ENCODE measurements at places on chromosomes 7 and 10.

DNA sequence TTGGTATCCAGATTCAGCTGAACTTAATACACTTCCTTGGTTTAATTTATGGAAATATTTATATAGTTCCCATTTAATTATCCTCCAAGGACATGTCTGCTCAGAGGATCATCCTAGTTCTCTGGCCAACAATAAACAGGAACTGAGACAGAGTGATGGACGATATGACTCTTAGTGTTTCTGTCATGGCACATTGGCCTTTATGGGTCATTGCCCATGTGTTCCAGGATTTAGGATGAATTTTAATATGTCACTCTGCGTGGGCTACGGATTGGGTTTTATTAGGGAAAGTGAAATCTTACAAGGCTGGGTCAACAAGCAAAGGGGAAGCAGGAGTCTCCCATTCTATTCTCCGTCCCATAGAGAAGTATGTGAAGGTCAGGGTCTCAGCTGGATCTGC, 18.8 kb upstream of the TNPO3 start:
- no peak for DNase-seq

DNA sequence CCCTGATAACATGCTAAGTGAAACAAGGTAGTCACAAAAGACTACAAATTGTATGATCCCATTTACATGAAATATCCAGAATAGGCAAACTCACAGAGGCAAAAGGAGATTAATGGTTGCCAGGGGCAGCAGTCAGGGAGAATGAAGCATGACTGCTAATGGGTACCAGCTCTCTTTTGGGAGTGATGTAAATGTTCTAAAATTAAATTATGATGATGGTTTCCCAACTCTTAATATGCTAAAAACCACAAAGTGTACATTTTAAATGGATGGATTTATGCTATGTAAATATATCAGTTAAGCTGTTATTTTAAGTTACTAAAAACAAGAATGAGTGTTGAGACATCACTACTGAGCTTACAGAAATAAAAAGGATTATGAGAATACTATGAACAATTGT, 12.6 kb downstream of the CYP51A1 start:
- no peak for DNase-seq

- no peak for DNase-seq
Observed at GRCh38 chr7:1591876-1592275, 22.0 kb upstream of the PSMG3 start.

GRCh38 chr7:141076377-141076776, 2.5 kb downstream of the TMEM178B start:
- DNase-seq: no peak

DNA sequence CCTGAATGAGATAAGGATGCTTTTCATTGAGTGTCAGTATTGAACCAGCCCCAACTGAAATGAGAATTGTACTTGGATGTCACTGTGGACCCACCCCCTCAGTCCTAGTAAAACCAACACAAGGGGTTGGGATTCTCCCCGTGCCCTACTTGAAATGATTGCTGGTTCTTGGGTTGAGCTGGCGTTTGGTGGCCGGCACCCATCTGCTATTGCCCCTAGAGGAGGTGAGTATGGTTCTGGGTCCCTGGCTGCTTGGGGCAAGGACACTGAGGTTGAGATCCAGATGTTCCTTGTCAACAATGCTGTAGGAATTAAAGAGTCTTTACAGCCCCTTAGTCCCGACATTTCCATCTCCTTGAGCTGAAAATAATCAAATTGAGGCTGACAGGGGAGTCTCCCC, 170.0 kb upstream of the ZNF32 start:
- DNase-seq: no peak

DNA sequence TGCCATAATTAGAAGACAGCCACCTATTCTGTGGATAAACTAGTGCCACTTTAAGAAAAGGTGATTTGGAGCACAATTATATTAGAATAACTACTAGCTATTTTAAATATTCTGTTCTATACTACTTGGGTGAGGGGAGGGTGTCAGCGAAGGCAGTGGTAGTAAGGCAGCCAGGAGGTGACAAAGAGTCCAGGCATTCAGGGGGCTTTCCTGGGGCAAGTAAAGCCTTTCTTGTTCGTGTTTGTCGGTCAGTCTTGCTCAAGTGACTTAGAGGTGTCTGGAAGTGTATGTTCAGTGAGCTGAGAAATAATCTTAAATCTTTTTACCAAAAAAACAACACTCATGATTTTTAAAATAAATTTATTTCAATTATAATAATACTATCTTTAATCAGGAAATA, 34.4 kb downstream of the ADD3 start:
- no peak for DNase-seq

GRCh38 chr10:118007773-118008172, 39.0 kb downstream of the RAB11FIP2 start:
- DNase-seq: no peak

DNA sequence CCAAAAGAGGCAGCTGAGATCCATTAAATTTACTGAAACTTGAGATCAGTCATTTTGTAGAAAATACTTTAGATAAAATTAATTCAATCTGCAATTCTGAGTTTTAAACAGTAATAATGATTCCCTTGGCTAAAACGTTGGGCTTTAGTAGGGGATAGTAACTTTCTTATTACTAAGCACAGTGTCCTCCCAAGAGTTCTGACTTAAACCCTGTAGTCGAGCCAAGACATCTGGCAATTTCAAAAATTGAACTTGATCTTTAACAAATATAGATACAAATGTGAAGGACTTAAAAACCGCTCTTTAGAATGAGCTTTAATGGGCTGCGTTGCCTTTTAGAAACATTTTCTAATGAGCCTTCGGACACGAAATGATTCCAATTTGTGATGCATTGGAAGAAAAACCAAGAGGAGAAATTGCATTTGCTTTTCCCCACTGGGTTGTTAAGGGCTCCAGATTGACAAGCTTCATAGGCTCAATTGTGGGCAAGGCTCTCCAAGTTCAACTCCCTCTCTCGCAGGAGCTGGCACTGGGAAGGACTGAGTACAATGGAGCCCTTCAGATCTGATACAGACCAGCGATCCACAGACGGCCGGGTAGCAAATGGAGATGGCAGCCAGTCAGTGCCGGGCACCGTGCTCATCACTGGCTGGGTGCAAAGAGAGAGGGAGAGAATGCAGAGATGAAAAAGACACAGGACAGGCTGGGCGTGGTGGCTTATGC, 921.3 kb upstream of the AUTS2 start:
- DNase-seq: no peak

GRCh38 chr7:132519936-132520335, 56.3 kb downstream of the PLXNA4 start:
- no peak for DNase-seq
